ENCODE measurements at places on chromosomes 3 and 15.

DNA sequence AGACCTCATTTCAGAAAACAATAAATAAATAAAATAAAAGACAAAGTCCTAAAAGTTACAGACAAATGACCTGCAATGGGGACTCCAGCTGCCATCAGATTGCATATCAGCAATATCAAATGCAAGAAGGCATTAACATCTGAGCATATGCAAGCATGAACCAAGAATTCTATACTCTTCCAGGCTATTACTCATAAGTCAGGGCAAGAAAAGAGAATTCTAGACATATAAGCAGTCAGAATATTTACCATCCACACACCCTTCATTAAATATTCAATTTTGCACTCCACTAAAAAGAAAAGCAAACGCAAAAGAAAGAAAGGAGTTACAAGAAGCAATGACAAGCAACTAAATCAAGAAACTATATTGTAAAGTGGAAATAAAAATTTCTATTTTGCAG lies 21.1 kb downstream of the PLA2G4F start:
- no peak for DNase-seq

- no peak for DNase-seq
Observed at GRCh38 chr3:46422617-46423016, 15.6 kb downstream of the CCRL2 start.

- DNase-seq: no peak
Observed at GRCh38 chr3:197104738-197105137, 75.1 kb upstream of the MELTF start.

DNA sequence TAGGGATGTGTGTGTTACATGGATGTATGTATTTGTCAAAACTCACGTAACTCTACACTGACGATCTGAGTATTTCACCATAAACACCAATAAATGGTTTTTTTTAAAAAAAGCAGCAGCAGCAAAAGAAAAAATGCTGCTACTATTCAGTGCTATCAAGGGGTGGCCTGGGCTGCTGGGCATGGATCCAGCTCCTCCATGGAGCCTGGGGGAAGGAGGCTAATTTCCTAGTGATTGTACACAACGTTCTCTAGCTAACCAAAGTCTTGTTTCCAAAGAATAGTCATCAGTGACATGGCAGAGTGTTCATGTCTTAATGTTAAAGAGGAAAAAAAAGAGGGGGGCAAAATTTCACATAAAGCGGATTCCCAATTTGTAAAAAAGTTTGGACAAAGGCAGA lies 29.0 kb downstream of the POMGNT2 start:
- no peak for DNase-seq

DNA sequence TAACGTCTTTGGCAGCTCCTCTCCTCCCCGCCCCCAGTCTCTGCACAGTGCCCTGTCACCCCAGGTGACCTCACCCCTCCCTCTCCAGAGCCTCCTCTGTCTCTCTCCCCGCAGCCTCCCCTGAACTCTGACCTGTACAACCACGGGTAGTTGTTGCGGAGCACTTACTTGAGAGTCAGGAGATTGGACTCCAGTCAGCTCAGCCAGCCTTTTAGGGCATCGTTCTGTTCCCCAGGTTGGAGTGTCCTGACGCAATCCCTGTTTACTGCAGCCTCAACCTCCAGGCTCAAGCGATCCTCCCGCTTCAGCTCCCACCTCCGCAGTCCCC lies 177.7 kb downstream of the UACA start:
- DNase-seq: no peak

DNA sequence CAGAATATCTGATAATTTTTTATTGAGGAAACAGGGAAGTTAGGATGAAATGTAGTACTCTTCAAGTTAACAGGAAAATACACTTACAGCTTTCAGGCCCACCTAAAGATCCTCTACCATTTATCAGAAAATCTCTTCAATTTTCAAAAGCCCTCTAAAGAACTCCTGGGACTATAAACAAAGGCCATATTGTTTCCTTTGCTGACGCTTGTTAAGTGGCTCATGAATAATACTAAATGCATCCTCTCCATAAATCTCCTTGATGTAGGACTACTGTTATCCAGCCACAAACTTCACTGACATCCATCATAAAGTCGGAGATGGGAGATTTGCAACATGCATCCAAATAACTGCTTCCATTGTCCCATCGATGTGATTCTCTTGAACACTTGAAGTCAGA lies 326.5 kb downstream of the ZIC1 start:
- no peak for DNase-seq

DNA sequence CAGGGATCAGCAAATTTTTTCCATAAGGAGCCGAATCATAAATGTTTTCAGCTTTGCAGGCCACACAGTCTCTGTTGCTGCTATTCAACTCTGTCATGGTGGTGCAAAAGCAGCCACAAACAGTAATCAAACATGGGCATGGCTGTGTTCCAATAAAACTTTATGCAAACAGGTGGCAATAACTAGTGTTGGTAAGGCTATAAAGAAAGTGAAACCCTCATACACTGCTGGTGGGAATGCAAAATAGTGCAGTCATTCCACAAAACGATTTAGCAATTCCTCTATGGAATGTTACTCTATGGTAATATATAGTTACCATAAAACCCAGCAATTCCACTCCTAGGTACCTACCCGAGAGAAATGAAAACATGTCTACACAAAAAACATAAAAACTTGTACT lies 14.0 kb upstream of the MRPS25 start:
- DNase-seq: no peak

GRCh38 chr15:64732156-64732860 lies 43.1 kb downstream of the RBPMS2 start:
- no peak for DNase-seq

DNA sequence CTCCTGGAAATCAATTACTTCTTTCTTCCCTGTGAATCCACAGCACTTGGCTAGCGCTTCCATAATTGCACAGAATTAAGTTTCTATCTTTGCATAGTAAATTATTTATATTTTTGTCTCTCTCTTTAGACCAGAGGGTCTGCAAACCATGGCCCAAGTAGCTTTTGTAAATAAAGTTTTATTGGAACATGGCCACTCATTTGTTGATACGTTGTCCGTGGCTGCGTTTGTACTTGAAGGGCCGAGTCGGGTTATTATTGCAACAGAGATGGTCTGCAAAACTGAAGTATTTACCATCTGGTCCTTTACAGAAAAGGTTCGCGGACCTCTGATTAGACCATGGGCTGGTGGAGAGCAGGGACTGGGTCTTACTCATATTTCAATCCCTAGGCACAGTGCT lies 102.5 kb downstream of the RPLP1 start:
- DNase-seq: no peak

- DNase-seq: no peak
Observed at GRCh38 chr3:4981665-4982494, 2.6 kb downstream of the BHLHE40 start.

DNA sequence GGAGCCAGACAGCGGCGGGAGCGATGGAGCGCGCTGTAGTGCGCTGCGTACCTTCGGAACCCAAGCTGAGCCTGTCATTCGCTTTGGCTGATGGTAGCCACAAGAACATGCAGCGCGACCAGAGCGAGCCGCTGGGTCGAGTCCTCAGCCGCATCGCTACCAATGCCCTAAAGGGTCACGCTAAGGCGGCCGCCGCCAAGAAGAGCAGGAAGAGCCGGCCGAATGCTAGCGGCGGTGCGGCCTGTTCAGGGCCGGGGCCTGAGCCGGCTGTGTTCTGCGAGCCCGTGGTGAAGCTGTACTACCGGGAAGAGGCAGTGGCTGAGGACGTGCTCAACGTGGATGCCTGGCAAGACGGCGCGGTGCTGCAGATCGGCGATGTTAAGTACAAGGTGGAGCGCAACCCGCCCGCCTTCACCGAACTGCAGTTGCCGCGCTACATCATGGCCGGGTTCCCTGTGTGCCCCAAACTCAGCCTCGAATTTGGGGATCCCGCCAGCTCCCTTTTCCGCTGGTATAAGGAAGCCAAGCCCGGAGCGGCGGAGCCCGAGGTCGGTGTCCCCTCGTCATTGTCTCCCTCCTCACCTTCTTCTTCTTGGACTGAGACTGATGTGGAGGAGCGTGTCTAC lies 498 bp downstream of the PDE12 start:
- peak; percentile 9 for DNase-seq

DNA sequence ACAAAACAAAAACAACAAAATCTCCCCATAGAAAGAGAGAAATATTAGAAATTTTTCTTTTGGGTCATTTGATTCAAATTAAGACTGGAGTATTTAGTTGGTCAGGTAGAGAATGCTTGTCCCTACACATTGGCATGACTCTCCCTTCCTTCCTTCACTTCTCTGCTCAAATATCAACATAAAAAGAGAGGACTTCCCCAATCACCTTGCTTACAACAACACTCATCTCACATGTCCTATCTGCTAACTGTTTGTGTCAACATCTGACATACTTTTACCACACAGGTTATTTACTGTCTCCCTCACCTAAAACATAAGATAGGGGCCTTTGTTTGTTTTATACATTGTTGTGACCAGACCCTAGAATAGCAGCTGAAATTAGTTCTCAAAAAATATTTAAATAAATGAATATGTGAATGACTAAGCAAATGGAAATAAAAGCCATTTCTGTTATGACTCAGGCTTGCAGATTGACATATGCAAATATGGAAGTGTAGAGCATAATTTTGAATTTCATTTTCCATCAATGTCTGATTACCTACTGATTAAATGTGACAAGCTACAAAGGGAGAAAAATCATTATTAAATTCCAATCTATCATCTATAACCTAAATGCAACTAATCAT lies 304.8 kb downstream of the CTNNB1 start:
- no peak for DNase-seq

- DNase-seq: peak; percentile 26
Observed at GRCh38 chr3:40677321-40677720, 152.6 kb downstream of the ZNF621 start.

- no peak for DNase-seq
Observed at GRCh38 chr15:89662893-89663626, 7.8 kb upstream of the KIF7 start.

DNA sequence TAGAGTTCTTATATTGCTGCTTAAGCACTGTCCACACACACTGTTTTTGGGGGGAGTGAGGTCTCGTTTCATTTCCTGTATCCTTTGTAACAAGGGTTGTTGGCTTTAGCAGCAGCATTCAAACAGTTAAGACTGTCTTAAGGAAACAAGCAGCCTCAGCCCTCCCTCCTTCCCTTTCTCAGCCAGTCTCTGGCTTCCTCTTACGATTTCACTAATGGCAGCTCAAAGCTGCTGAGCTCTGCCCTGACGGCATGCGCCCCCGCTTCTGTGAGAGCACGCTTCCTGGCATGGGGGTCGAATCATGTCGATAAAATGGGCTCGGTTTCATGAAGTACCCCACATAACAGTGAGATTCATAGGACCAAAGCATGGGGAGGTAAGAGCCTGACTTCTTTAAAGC lies 105.0 kb downstream of the KLHL25 start:
- DNase-seq: no peak

- no peak for DNase-seq
Observed at GRCh38 chr15:19899021-19899824, 642.4 kb downstream of the GOLGA6L6 start.

DNA sequence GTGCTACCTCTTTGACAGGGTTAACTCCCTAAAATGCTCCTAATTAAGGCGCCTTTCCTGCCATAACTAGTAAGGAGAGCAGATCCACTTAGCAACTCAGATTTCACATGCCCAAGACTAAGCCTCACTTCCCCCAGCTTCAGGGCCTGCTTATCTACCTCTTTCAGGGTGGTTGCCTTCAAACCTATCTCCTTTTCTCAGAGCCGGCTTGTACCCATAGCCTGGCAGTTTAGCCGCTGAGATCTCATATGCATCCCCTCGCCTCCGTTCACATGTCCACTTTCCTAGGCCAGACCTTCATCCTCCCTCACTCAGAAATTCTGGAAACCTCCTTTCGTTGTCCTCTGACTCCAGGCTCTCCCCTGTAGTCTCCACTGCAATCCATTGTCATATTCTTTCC lies 1.0 kb upstream of the FSTL1 start:
- no peak for DNase-seq

DNA sequence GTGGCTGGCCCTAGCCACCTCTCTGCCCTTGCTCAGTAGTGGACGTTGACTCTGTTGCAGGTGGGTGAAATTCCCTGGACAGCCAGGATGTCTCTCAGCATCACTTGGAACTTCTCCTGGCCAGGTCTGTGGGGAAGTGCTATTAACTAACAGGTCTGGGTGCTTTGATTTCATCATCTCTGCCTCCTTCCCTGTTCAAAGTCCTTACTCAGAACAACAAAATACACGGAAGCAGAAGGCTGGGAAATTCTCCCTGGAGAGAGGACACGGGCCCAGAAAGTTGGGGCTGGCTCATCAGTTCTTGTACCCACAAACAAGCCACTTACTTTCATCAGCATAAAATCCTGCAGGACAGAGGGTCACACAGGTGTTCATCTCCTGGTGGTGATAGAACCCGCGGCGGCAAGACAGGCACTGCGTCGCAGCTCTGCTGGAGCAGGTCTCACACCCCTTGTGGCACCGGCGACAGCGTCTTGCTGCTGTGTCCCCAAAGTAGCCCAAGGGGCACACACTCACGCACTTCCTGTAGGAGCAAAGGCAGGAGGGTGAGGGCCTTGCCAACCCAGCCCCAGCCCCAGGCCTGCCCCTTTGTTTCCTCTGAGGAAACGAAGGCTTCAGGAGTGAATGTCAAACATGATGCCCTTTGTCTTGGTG lies 29.6 kb upstream of the SNRPA1 start:
- no peak for DNase-seq

DNA sequence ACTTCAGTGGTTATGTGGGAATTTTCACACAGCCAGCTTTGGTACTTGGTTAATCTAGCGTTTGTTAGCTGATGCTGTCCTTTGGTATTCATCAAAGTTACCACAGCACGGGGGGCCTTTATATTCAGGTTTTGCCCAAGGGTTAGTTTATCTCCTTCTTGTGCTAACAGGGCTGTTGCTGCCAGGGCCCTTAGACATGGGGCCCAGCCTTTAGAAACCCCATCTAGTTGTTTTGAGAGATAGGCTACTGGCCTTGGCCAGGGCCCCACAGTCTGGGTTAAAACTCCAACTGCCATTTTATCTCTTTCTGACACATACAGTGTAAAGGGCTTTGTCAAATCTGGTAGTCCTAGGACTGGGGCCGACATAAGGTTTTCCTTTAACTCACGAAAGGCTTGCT lies 7.5 kb upstream of the DNAAF4 start:
- no peak for DNase-seq

GRCh38 chr3:135629701-135630408 lies 335.7 kb upstream of the PPP2R3A start:
- peak; percentile 59 for DNase-seq

GRCh38 chr3:113287803-113288648 lies 76.7 kb downstream of the BOC start:
- DNase-seq: peak; percentile 80

- peak; percentile 85 for DNase-seq
Observed at GRCh38 chr3:38149708-38150107, 11.2 kb downstream of the MYD88 start.
